GM10248 (cell line): ENCODE measurements at places on chromosomes 12 and 14.

DNA sequence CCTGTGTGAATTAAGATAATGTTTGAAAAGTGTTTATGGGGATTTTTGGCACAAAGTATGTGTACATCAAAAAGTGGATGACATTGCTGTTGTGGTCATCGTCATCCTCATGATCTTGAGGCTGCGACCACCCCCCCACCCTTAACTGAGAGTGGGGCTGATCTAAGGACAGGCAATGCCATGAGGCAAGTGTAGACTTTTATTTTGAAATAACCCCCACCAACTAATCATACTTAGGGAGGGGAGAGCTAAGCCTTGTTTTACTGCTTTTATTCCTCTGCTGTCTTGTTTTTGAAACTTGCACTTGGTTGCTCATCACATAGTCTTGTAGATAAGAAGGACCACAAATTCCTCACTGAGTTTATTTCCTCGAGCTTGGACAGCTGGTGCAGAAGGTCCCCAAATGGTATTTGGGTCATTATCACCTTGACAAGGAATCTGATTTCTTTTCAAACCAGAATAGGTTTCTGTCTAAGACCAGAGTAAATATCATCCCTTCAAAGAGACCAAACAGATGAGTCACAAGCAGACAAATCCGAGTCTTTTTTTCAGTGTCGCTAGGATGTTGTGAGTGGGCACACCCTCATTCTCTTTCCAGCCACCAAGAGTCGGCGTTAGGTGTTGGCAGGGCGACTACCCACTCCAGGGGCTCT lies 23.9 kb upstream of the SMOC1 start:
- no peak for DNase-seq

- no peak for DNase-seq
Measured at GRCh38 chr12:53738406-53739213, 11.4 kb upstream of the CALCOCO1 start.

- DNase-seq, result peak; percentile 30
Measured at GRCh38 chr12:53115112-53115890, 12.0 kb downstream of the SOAT2 start.

DNA sequence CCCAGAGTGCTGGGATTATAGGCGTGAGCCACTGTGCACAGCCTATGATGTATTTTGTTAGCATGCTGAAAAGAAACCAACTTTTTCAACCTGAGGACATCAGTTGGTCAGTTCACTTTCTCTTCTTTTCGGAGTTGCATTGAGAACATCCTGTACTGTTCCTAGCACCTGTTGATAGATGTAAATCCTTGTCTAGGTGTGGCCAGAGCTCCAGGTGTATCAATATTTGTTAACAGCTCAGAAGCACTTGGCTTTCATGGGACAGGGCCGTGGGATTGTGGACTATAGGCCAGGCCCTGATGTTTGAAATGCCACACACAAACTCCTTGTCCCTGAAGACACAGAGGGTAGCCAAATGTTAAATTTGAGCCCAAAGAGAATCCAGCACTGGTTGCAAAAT lies 14.9 kb downstream of the HCAR2 start:
- no peak for DNase-seq

DNA sequence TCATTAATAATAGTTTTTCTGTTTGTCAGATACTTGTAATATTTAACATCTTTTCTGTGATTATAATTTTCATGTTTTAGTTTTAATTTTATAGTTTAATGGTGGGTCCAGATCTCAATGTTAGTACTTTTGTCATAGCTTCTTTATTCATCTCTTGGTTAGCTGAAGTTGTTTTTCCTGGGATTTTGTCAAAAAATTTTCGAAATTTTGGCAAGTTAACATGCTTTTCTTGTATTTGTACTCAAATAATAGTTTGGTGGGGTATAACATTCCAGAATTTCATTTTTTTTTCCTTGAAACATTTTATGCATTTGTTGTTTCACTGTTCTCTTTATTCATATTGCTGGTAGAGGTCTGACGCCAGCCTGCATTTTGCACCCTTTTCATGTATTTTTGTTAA lies 45.5 kb downstream of the KTN1 start:
- DNase-seq, result no peak

- DNase-seq, result no peak
Measured at GRCh38 chr14:79091381-79091963, 921.3 kb downstream of the NRXN3 start.

DNA sequence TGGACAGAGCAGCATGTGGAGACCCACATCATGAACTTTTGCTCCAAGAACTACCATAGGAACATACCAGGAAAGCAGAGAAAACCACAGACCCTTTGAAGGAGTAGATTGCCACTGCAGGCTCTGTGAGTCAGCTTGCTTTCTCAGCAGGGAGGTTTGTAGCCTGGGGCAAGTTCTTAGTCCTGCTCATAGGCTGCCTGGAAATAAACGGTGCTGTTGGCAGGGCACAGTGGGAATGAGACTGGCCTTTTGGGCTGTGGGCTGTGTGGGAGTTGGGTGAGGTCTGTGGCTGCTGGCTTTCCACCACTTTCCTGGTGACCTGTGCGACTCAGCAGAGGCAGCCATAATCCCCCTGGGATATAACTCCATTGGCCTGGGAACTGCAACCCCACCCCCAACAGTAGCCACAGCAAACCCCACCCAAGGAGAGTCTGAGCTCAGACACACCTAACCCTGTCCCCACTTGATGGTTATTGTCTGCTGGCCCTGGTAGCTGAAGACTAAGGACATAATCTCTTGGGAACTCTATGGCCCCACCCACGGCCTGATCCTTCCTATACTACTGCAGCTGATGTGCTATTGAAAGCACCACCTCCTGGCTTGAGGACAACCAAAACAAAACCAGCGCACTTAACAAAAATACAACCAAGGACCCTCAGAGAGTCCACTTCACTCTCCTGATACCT lies 192.1 kb upstream of the GARIN6 start:
- DNase-seq, result no peak

- no peak for DNase-seq
Measured at GRCh38 chr14:20615996-20616395, 24.8 kb upstream of the RNASE12 start.

- no peak for DNase-seq
Measured at GRCh38 chr14:90444077-90444696, 47.4 kb downstream of the CALM1 start.

DNA sequence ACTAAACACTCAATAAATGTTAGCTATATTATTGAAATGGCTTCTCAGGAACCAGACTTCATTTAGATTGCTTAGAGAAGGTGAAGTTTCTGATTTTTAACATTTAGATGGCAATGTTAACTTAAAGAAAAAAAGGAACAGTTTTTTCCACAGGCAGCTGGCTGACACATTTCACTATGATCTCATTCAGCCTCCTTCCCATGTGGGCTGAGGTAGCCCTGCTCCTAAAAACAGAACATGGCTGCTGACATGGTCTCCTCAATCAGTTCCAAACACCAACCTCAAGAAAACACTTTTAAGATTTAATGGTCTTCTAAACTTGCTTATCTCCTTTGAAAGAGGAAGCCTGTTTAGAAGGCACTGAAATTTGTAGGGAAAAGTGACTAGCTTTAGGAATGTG lies 23.8 kb downstream of the GNS start:
- no peak for DNase-seq

GRCh38 chr14:21796916-21797315 lies 123.3 kb upstream of the OR4E1 start:
- DNase-seq, result no peak

- DNase-seq, result no peak
Measured at GRCh38 chr12:130161261-130162243, 712 bp upstream of the FZD10 start.

DNA sequence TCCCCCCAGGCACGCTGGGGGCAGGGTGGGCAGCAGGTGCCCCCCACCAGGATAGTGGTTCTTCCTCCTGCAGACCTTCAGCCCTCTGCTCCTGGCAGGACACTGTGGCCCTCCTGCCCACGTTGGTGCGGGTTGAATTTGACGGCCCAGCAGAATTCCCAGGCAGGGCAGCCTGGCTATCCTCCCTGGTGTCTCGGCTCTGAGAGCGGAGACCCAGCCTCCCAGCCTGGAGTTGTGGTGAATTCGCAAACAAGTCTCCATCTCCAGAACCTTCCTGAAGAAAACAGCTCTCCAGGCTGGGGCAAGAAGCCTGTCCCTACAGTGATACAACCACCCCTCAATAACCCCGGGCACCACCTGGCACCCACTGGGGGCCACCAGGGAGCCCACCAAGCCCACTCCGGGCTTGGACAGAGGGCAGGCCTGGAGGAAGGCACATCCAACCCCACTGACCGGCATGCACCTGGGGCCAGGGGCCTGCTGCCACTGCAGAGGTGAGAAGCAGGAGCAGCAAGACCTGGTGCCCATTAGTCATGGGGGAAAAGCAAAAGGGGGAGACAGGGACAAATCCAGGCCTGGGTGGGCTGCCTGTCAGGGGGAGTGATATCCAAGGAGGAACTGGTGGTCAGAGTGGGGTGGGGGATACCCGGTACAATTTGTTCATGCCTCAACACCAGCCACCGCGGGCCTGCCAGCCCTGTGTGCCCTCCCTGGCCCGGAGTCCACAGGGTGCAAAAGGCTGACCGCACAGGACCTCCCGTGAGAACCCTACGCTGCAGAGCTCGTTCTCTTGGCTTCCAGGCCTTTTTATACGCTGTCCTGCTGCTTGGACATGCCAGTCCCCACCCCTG lies 3.6 kb downstream of the ANKRD9 start:
- no peak for DNase-seq

GRCh38 chr12:120366341-120366705 lies 2.6 kb downstream of the MSI1 start:
- no peak for DNase-seq

DNA sequence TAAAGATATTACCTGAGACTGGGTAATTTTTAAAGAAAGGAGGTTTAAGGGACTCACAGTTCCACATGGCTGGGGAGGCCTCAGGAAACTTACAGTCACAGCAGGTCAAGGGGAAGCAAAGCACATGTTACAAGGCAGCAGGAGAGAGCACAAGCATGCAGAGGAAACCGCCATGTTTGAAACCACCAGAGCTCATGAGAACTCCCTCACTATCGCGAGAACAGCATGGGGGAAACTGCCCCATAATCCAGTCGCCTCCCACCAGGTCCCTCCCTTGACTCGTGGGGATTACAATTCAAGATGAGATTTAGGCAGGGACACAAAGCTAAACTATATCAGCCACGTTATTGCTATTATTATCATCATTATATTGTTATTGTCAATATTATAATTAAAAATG lies 138.7 kb downstream of the RIMBP2 start:
- no peak for DNase-seq

DNA sequence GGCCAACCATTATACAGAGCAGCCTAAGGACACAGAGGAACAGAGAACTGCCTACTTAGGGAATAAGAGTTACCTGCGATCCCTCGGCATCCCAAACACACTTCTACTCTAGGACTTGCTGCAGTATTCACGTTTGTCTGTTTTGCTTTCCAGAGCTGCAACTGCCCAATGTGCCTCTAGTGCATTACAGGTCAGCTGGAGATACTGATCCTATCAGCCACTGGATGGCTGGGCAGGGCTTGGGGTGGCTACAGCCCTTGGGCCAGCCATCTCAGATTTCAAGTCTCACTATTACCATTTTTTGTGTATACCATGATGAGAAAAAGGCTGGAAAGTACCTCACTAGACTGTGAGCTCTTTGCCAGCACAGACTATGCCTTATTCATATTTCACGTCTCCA lies 4.6 kb downstream of the ARF3 start:
- no peak for DNase-seq

DNA sequence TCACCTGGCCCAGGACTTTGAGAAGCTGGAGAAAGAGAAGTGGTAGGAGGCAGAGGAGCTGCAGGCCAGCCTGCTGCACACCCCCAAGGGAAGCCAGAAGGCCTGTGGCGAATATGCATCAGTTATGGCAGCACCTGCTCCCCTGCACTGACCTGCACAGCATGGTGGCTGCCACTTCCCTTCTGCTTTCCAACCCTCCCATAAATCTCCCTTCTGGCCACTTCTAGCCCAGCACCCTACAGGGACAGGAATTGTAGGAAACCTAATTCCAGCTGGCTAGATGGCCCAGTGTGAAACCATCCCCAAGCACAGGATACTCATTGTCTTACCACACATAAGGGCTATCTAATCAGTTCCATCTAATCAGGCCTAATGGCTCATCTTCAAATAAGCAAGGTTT lies 136.3 kb downstream of the TBX3 start:
- no peak for DNase-seq

GRCh38 chr12:71799106-71799505 lies 40.5 kb upstream of the TBC1D15 start:
- no peak for DNase-seq

- no peak for DNase-seq
Measured at GRCh38 chr14:76329154-76329928, 46.6 kb upstream of the ESRRB start.

- no peak for DNase-seq
Measured at GRCh38 chr12:119480551-119480950, 113.0 kb upstream of the TMEM233 start.

- no peak for DNase-seq
Measured at GRCh38 chr12:76964784-76965571, 86.2 kb upstream of the CSRP2 start.

- no peak for DNase-seq
Measured at GRCh38 chr12:12447236-12447635, 90.4 kb downstream of the BORCS5 start.

GRCh38 chr12:125999628-126000027 lies 934.4 kb downstream of the AACS start:
- no peak for DNase-seq

- no peak for DNase-seq
Measured at GRCh38 chr12:45315462-45315861, 99.6 kb downstream of the ANO6 start.

GRCh38 chr12:42462486-42462885 lies 127.1 kb downstream of the PRICKLE1 start:
- no peak for DNase-seq

GRCh38 chr12:121252712-121253345 lies 42.9 kb downstream of the P2RX4 start:
- DNase-seq, result no peak
